ENCODE measurements at places on chromosomes 2 and 18. TPM values are rescaled to one million over a fixed set of nuclear protein-coding genes. Genes with fewer than 3 reads are reported as not detected.

- peaks cover 4% of the 10 kb centered on the region for H3K4me1 ChIP-seq
- H3K4me3 ChIP-seq = no peak overlapping the region
- no peak overlapping the region for H3K27ac ChIP-seq
- no peaks in the 10 kb centered on the region for H3K36me3 ChIP-seq
- peak; percentile 55 for DNase-seq
These were observed 45.6 kb downstream of the LCLAT1 start for GRCh38 chr2:30492619-30493018.

GRCh38 chr2:151978709-151979108 is 120.1 kb downstream of the CACNB4 start:
- H3K36me3 ChIP-seq = no peaks in the 10 kb centered on the region
- no peaks in the 10 kb centered on the region for H3K4me1 ChIP-seq
- no peak for DNase-seq
- no peak overlapping the region for H3K27ac ChIP-seq

DNA sequence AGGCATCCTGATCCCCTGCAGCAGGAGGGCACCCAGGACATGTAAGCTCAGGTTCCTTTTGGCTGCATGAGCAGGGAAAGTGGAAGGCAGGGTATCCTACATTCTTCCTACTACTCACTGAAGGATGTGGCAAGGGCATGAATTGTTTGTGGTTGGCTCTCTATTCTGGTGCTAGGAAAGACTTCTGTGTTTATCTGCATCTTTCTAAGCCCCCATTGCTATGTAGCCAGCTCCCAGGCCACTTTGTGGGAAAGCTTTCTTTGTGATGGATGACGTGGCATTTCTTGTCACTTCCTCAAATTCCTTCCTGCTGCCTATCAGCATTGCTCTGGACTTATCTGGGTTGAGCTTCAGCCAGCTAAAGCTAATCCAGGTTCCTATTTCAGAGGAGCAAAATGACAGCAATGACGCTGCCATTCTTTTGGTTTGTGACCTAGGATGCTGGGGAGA is 46.2 kb downstream of the MEIS1 start:
- peak; percentile 93 for DNase-seq
- H3K4me3 ChIP-seq = no peak overlapping the region
- no peaks in the 10 kb centered on the region for H3K36me3 ChIP-seq
- H3K27ac ChIP-seq = peak overlapping the region; percentile 24

The NT5DC4 gene
- polyA plus RNA-seq = not detected

GRCh38 chr2:236631281-236631855 is 61.7 kb downstream of the ACKR3 start:
- no peak overlapping the region for H3K27ac ChIP-seq
- no peaks in the 10 kb centered on the region for H3K36me3 ChIP-seq
- no peaks in the 10 kb centered on the region for H3K27me3 ChIP-seq
- no peak overlapping the region for H3K4me3 ChIP-seq
- DNase-seq = no peak

DNA sequence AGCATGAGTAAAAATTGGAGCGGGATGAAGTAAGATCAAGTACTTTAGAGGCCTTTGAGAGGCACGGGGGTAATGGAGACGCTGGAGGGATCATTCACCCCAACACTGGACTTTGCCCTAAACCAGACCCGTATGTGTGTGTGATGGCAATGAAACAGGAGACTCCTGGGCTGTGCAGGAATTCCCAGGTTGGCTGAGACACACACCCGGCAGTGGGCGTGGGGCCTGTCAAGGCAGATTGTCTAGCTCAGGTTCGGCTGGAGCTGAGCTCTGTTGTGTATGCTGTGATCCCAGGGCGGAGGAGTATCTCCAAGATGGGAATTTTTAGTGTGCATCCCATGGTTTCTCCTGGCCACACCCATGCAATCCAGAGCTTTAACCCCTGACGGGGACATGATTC is 83.2 kb upstream of the MC2R start:
- no peaks in the 10 kb centered on the region for H3K36me3 ChIP-seq
- no peak overlapping the region for H3K4me3 ChIP-seq
- H3K27me3 ChIP-seq = no peaks in the 10 kb centered on the region

DNA sequence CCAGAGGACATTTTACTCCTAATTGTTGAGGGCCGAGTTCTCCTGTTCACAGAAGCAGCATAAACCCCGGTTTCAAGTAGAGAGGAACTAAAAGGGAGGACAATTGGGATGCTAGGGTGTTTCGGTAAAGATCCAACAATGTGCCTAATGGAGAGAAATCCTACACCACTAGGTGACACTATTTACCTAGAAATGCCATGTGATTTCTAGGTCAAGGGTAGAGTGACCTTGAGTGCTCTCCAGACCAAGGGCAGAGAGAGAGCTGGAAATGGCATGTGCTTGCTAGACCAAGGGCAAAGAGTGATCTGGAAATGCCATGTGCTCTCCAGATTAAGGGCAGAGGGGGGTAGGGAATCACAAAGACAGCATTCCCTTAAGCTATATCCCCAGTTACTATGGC is 472.0 kb downstream of the DCDC2C start:
- no peaks in the 10 kb centered on the region for H3K36me3 ChIP-seq
- H3K4me1 ChIP-seq = no peaks in the 10 kb centered on the region
- no peak overlapping the region for H3K4me3 ChIP-seq
- no peak for DNase-seq

The IL1RN gene
- 0.36 TPM for polyA plus RNA-seq

DNA sequence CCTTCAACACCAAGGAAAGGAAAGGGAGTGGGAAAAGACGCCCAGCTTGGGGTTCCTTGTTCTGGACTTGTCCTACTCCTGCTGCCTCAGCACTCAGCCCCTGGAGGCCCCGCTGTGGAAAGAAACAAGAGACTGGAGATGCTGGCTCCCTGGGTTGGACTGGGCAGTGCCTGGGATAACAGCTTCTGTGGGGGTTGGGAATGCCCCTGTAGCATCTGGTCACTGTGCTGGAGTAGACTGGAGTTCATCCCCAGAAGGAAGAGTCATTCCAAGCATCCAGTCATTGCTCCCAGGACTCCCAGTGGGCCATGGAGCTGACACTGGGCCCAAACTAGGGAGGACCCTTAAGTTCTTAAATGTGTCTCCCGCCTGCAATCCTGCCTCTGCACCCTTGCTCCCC is 129.3 kb upstream of the HAAO start:
- no peaks in the 10 kb centered on the region for H3K36me3 ChIP-seq
- no peak overlapping the region for H3K4me3 ChIP-seq
- no peak overlapping the region for H3K27ac ChIP-seq
- no peak for DNase-seq
- peaks cover 46% of the 10 kb centered on the region for H3K4me1 ChIP-seq

GRCh38 chr2:120832296-120833070 is 96.8 kb downstream of the GLI2 start:
- H3K27me3 ChIP-seq = no peaks in the 10 kb centered on the region
- no peak for DNase-seq
- H3K27ac ChIP-seq = no peak overlapping the region
- no peaks in the 10 kb centered on the region for H3K36me3 ChIP-seq

DNA sequence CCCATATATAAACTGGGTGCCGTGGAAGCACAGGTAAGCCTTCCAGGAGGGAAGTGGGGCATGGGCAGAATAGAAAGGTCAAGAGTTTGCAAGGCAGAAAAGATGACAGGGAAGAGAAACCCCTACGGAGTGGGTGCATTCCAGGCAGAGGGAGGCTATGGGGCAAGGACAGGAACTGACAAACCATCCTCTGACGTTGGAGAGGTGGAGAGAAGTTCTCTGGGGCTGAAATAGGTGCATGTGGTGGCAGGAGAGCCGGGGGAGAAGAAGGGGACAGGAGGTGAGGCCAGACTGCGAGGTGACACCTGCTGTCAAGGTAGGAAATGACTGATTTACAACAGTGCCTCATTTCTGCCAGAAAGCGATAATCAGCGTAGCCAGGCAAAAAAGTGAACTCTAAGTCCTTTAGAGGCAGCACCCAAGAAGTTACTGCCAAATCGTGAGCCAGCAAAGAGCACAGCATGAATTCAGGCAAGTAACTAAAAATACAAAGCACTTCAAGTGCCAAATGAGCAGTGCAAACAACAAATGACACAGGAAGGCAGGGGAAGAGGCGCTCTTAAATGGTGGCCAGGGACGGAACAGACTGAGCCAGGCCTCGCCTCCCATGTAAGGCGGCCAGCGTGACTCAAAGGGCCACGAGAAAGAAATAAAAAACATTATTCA is 113.3 kb upstream of the ACVR1C start:
- H3K36me3 ChIP-seq = peaks cover 6% of the 10 kb centered on the region
- DNase-seq = no peak
- peaks cover 6% of the 10 kb centered on the region for H3K4me1 ChIP-seq
- no peaks in the 10 kb centered on the region for H3K27me3 ChIP-seq
- H3K4me3 ChIP-seq = no peak overlapping the region
- H3K27ac ChIP-seq = no peak overlapping the region

- peaks cover 13% of the 10 kb centered on the region for H3K27me3 ChIP-seq
- H3K36me3 ChIP-seq = no peaks in the 10 kb centered on the region
- DNase-seq = no peak
- no peaks in the 10 kb centered on the region for H3K4me1 ChIP-seq
- no peak overlapping the region for H3K4me3 ChIP-seq
These were observed 105.1 kb downstream of the HNRNPLL start for GRCh38 chr2:38497670-38498037.

GRCh38 chr2:172093416-172094293 is 8.3 kb downstream of the DLX1 start:
- no peak overlapping the region for H3K4me3 ChIP-seq
- H3K27ac ChIP-seq = no peak overlapping the region
- no peak for DNase-seq
- H3K36me3 ChIP-seq = no peaks in the 10 kb centered on the region

DNA sequence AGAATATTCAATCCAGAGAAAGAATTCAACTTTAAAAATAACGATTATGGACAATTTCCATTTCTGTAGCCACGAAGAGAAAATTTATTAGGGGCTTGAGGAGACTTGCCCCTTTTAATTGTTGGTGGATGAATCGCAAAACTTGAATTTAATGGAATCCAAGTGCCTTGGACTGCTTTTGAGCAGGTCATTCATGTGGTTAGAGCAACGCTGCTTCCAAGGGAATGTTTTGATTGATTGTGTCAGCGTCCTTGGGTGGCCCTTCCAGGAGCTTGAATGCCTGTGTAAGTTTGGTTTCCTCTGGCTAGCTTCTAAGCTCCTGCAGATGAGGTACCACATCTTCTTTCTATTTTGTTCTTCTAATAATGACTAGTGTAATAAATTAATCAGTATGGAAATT is 213.4 kb downstream of the LTBP1 start:
- peaks cover 17% of the 10 kb centered on the region for H3K4me1 ChIP-seq
- DNase-seq = peak; percentile 93
- H3K4me3 ChIP-seq = no peak overlapping the region
- peak overlapping the region; percentile 1 for H3K27ac ChIP-seq

DNA sequence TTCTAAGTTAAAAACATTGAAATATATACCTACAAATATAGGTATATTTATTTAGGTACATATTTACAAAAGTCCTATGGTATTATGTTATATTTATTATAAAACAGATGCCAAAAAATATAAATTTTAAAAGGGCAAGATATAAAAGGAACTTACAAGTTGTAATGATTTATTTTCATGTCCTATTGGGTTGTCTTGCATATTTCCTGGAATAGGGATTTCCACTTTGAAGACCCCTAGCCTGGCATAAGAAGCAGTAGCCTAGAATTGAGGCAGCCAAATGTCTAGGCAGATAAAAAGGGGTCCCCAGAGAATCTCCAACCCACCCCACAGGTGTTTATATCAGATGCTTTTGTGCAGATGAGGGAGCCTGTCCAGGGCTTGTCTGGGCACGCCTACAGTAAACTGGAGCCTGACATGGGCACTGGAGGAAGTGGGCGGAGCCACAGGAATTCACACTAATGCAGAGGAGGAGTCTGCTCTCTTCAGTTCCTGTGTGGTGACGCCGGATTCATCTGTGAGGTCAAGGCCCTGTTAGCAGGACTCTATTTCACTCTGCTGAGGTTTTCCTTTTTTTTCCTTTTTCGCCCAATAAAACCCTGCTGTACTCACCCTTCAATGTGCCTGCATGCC is 1088.9 kb upstream of the PIK3C3 start:
- H3K36me3 ChIP-seq = no peaks in the 10 kb centered on the region
- H3K27me3 ChIP-seq = no peaks in the 10 kb centered on the region
- H3K4me1 ChIP-seq = peaks cover 2% of the 10 kb centered on the region

The SCN2A gene
- 0.77 TPM for polyA plus RNA-seq

The ANKRD62 gene
- polyA plus RNA-seq = not detected

The TSPYL6 gene
- polyA plus RNA-seq = not detected

GRCh38 chr2:9725106-9725505 is 94.3 kb upstream of the YWHAQ start:
- DNase-seq = no peak
- H3K4me3 ChIP-seq = no peak overlapping the region
- no peaks in the 10 kb centered on the region for H3K36me3 ChIP-seq
- no peak overlapping the region for H3K27ac ChIP-seq
- H3K27me3 ChIP-seq = no peaks in the 10 kb centered on the region

- no peaks in the 10 kb centered on the region for H3K27me3 ChIP-seq
- no peak overlapping the region for H3K27ac ChIP-seq
- H3K4me1 ChIP-seq = peaks cover 7% of the 10 kb centered on the region
- H3K36me3 ChIP-seq = no peaks in the 10 kb centered on the region
These were observed 25.6 kb upstream of the TMEM178A start for GRCh38 chr2:39640107-39640506.

The TRABD2A gene
- 4.4 TPM for polyA plus RNA-seq

- peak overlapping the region; percentile 90 for H3K27ac ChIP-seq
These were observed 97.6 kb upstream of the SLC39A10 start for GRCh38 chr2:195559431-195559914.

The GALNT5 gene
- polyA plus RNA-seq = 51.5 TPM
